ENCODE measurements at places on chromosomes 6 and 20.

- peak; percentile 60 for DNase-seq
Measured at GRCh38 chr6:706146-706545, 13.2 kb upstream of the EXOC2 start.

- peak; percentile 71 for DNase-seq
Measured at GRCh38 chr6:10146715-10147451, 268.0 kb downstream of the TFAP2A start.

- DNase-seq, result no peak
Measured at GRCh38 chr6:73798592-73798991, 102.6 kb downstream of the CD109 start.

GRCh38 chr6:163536770-163537169 lies 122.3 kb downstream of the QKI start:
- no peak for DNase-seq

- no peak for DNase-seq
Measured at GRCh38 chr6:137968901-137969300, 101.8 kb downstream of the TNFAIP3 start.

DNA sequence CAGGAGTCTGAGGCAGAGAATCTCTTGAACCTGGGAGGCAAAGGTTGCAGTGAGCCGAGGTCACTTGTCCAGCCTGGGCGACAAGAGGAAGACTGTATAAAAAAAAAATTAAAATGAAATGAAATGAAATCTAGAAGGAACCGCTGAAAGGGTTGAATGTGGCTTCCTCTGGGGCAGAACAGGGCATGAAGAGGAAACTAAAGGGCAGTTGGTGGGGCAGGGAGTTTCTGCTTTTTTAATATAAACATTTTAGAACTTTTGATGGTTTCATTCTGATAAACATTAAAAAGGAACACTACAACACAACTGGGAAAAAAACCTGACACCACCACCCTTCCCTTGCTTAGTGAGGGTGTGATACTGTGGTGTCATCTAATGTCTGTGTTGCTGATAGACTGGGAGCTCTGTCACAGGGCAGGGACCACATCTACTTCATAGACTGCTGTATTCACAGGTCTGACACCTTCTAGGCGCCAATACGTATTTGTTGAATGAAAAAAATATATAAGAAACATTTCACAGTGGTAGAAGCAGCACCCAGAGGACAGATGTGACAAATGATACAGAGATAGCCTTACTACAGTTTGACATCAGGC lies 128.9 kb downstream of the ADAT2 start:
- DNase-seq, result no peak

- DNase-seq, result no peak
Measured at GRCh38 chr6:21728141-21728540, 134.6 kb downstream of the SOX4 start.

DNA sequence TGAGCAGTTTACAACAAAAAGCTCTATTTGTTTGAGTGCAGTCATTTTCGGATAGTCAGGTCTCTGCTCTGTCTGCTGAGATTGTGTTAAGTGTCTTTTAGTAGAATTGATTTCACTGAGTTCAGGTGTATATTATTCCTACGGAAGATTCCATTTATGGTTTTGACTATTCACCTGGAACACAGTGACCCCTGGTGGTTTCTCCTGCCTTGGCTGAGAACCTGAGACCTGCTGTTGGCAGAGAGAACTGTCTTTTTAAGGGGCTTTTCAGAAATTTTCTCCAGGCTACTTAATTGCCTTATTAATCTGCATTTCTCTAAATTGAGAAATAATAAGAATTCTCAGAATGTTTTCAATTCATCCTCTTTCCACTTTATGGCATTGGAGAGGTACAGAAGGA lies 508.0 kb downstream of the TBC1D32 start:
- peak; percentile 62 for DNase-seq

DNA sequence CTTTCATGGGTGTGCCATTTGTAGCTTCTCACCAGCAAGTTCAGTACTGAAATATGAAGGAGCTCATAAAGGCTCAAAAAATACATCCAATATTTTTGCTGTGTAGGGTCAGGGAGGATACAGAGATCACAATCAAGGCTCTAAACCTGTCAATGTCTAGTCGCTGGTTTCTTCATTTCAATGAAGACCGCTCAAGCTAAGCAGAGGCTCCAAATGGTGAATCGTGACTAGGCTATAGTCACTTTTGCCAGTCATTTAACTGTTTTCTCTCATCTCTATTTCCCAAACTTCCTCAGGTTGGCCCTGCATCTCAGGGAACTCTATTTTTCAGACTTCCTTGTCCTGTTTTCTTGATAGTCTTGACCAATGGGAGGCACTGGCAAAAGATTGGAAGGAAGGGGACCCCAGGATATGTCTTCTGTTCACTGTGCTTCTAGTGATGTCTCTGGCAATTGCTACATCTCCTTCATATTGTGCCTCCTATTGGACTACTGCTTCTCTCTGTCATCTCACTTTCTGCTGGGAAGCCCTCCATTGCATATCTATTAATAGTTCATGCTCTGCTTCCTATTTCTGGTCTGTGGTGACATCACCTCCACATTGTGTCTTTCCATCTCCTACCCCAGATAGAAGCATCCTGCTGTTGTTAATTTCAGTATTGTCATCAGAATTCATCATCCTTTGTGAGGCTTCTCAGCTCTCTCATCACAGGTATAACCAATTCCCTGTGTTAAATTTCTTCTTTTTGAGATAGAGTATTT lies 87.7 kb upstream of the FAM184A start:
- DNase-seq, result no peak

GRCh38 chr6:135740580-135740979 lies 110.9 kb upstream of the PDE7B start:
- DNase-seq, result no peak
